Activated CD4-positive, alpha-beta T cell treated with anti-CD3 and anti-CD28 coated beads for 4 hours (primary cell): ENCODE measurements at places on chromosomes 5 and 9.

- DNase-seq, result no peak
Observed at GRCh38 chr5:78811866-78812265, 163.3 kb upstream of the LHFPL2 start.

- no peak for DNase-seq
Observed at GRCh38 chr5:72507907-72508238, 663 bp upstream of the ZNF366 start.

DNA sequence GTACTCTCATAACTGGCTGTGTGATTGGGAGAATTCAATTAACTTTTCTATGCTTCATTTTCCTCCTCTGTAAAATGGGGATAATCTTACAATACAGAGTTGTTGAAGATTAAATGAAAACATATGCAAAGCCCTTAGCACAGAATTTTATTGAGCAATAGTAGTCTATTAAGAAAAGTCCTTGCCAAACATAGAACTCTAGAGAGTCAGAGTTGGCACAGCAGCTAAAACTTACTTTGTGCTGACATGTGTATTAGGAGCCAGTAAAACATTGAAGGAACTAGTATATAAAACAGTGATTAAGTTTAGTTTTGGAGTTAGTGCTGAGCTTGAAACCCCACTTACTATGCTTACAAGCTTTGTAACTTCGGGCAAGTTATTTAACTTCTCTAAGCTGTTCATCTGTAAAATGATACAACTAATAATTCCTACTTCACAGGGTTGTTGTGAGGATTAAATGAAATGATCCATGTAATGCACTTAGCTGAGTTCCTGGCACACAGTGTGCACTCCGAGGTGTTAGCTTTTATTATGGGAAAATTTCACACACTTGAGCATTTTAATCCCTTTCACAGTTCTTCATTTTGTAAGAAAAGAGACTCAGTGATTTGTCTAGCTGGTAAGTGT is 20.0 kb upstream of the GRIN3A start:
- DNase-seq, result no peak

DNA sequence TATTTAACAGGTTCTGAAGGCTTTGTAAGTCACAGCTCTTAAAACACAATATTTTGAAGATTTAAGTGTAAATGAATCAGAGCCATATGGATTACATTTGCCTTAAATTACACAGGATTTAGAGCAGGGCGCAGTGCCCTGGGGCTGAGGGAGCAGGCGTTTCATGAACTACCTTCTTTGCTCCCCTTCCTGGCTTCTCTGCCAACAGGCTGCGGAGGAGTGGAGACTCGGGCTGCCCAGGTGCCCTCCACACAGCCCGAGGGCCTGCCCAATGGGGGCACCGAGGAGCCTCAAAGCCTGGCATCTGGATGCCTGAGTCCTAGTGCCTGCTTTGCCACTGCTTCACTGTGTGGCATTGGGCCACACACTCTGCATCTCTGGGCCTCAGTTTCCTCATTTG is 90.6 kb upstream of the HAND1 start:
- DNase-seq, result no peak

- no peak for DNase-seq
Observed at GRCh38 chr9:93622691-93623090, 46.3 kb downstream of the PHF2 start.

- DNase-seq, result no peak
Observed at GRCh38 chr5:149156435-149157083, 15.3 kb downstream of the ABLIM3 start.

GRCh38 chr5:75707911-75708509 is 9.2 kb downstream of the POC5 start:
- DNase-seq, result no peak

DNA sequence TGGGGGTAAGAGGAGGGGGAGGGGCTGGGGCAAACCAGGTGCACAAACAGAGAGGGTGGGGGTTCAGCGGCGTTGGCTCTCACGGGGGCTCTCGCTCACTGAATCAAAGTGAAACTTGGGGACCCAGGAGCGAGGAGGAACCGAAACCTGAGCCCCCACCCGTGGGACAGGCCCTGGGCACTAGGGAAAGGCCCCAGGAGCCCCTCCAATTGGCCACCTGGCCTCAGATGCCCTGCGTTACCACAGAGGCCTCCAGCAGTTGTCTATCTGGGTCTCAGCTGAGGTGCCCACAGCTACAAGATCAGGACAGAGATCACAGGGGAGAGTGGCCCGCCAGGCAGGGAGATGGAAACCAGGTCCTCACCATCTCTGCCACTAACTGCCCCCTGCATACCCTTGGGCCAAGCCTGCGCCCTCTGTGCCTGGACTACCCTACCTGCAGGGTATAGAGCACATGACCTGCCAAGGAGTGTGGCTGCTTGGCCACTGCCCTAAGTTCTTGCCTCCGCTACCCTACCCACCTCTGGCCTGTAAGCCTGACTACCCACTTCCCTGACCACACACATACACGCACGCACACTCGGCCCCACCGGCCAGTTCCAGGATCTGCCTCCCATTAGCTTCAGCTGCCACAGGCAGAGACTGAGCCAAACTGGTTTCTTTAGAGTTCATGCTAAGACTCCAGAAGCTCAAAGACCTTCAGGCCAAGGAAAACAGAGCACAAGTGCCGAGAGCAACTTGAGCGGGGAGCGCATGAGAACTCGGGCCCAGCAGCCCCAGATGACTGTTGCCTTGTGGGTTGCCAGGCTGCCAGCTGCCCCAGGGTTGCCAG is 39.9 kb downstream of the PAX5 start:
- DNase-seq, result no peak

- DNase-seq, result no peak
Observed at GRCh38 chr5:96200641-96201040, 232.4 kb downstream of the PCSK1 start.

- DNase-seq, result no peak
Observed at GRCh38 chr5:175778951-175779503, 92.4 kb upstream of the CPLX2 start.

DNA sequence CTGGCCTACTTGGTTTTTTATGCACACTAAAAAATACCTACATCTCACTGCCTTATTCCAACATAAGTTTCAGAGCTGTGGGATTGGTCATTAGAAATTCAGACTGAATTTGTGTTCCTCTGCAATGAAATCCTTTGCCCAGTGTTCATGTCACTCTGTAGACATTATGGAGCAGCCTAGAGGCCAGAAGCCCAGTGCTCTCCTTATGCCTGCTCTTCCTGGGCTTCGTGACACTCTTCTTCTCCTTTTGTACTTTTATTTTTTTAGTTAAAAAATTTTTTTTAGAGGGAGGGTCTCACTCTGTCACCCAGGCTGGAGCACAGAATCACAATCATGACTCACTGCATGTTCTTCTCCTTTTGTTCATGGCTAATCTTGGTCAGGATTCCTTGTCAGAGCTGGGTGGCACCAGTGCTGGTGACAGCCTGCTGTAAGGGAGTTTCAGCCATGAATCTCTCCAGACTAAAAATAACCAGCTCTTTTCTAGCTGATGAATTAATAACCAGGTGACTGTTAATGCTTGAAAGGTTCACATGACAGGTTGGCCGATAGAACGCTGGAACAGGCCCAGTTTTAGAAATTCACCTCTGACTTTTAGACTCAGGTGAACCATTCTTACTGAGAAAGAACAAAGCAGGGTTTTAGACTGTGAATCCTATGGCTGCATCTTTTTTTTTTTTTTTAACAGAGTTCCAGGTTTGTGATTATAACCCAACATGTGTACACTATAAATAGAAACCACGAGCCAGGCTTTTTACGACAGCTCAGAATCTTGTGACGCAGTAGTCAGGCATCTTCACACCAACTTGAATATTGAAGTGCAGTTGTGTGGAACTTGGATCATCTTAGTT is 34.1 kb upstream of the C5orf47 start:
- DNase-seq, result no peak

- DNase-seq, result no peak
Observed at GRCh38 chr5:61311056-61311610, 20.9 kb upstream of the ZSWIM6 start.

- DNase-seq, result no peak
Observed at GRCh38 chr9:81183761-81184160, 505.6 kb downstream of the TLE1 start.

DNA sequence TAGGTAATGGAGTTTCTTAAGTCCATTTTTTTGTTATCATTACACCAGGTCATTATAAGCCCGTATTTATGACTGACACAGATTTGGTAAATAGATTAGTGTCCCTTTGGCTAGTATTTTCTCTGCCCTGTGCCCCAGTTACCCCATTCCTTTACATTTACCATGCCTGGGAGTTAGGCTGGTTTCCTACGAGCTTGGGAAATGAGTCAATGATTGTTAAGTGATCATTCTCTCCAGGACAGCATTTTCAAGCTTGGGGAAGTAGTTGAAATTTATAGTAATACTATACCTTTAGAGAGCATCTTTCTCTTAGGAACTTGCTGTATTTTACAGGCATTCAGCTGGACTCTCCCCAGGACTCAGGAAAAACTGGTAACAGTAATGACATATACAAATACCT is 573.1 kb downstream of the TLE4 start:
- DNase-seq, result no peak

DNA sequence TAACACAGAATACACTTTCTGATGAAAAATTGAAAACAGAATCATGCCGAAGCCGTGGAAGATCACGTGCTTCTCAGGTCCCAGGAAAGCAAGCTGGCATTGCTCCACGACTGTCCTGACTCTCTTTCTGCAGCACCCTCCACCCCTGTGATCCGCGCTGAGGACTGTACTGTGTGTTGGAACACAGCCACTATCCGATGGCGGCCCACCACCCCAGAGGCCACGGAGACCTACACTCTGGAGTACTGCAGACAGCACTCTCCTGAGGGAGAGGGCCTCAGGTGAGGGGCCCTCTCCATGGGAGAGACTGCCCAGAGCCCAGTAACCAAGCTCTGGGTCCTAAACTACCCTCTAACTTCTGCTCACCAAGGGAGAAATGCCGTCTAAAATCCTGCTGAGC is 73.3 kb downstream of the CMYA5 start:
- DNase-seq, result no peak

DNA sequence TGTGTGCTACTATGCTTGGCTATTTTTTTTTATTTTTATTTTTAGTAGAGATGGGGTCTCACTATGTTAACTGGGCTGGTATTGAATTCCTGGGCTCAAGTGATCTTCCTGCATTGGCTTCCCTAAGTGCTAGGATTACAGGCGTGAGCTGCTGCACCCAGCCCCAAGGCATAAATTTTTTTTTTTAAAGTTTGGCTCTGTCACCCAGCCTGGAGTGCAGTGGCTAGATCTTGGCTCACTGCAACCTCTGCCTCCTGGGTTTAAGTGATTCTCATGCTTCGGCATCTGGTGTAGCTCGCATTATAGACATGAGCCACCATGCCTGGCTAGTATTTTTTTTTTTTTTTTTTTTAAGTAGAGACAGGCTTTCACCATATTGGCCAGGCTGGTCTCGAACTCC is 70.3 kb downstream of the RAB24 start:
- DNase-seq, result no peak

GRCh38 chr5:8012131-8012977 is 143.4 kb downstream of the MTRR start:
- no peak for DNase-seq

GRCh38 chr9:10566848-10567247 is 46.0 kb downstream of the PTPRD start:
- no peak for DNase-seq

- DNase-seq, result peak; percentile 34
Observed at GRCh38 chr9:133137451-133138231, 16.6 kb upstream of the RALGDS start.

- DNase-seq, result no peak
Observed at GRCh38 chr5:8633696-8634095, 764.7 kb downstream of the MTRR start.

DNA sequence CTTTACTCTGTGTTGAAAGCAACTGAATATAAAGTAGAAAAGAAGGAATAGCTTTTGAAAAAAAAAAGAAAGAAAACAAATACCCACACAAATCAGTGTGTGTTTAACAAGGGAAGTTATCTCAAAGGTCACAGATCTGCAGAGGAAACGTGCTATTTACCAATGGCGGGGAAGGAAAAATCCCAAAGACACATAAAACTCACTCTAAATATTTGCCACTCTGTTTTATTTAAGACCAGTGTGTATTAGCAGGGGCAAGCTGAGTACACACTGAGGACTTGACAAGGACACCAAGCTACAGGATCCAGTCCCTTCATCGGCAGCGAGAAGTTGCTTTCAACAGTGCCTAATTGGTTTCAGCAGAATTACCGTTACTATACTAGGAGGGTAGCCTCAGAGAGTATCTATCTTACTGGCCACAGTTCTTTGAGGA is 252.5 kb downstream of the DEPDC1B start:
- DNase-seq, result no peak

DNA sequence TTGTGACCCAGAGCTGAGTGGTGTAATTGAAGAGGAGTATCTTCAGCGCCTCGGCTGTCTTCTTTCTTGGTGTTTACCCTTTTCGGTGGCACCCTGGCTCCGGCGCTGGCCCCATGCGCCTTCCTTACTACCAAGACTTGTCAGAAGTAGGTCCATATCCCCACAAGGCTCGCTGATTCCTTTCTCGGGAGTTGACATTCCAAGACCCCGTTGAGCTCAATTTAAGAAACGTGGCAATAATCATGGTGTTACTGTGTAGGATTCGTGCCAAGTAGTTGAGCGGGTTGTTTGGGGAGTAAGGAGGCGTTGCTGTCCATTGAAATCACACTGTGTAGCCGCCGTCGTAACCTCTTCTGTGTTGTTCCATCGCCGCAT is 795 bp downstream of the NDUFAF2 start:
- no peak for DNase-seq

DNA sequence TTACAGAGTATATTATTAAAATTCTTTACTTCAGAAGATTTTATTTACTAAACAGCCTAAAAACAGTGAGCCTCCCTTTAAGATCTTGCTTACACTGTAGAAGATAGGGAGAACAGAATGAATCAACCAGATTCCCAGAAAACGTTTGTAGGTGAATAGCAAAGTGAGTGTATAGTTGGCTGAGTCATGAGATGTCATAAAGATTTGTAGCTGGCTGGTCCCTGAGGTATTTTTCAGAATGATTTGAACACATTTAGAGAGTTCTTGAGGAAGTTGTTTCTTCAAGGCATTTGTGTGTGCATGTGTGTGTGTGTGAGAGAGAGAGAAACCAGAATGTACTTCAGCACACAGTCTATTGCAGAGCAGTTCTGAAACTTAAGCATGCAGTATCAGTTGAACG is 159.4 kb upstream of the PRR16 start:
- no peak for DNase-seq

DNA sequence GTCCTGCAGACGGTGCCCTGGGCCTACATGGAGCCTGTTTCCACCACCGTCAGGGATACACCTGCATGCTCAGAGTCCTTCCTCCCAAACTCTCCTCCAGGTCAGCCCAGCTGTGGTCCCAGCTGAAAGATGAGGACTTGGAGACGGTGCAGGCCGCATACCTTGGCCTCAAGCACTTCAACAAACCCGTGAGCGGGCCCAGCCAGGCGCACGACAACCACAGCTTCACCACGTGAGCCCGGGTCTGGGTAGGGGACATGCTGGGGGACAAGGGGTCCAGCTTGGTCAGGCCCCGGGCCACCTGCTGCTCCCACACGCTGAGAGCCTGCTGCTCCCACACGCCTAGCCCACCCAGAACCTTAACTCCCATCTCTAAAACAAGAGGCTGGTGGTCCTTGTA is 16.6 kb upstream of the CARD19 start:
- no peak for DNase-seq

- no peak for DNase-seq
Observed at GRCh38 chr9:129623331-129623730, 2.4 kb upstream of the C9orf50 start.

GRCh38 chr9:135330307-135330631 is 149.3 kb upstream of the PPP1R26 start:
- no peak for DNase-seq
